ENCODE measurements at places on chromosomes 7 and 10. TPM values are rescaled to one million over a fixed set of nuclear protein-coding genes. Genes with fewer than 3 reads are reported as not detected.
A peak's percentile ranks its signal among the peaks of the same experiment; 100 is the strongest.

CLDN3 gene
- 11.6 TPM for total RNA-seq

XRCC2 gene
- total RNA-seq: 2.1 TPM

GOLGA7B gene
- 0.05 TPM for total RNA-seq

SUFU gene
- total RNA-seq: 8.1 TPM

CRYGN gene
- not detected for total RNA-seq

ANKRD61 gene
- not detected for total RNA-seq

PTPRE gene
- total RNA-seq: 9.9 TPM

CDC14C gene
- total RNA-seq: 0.05 TPM

DNA sequence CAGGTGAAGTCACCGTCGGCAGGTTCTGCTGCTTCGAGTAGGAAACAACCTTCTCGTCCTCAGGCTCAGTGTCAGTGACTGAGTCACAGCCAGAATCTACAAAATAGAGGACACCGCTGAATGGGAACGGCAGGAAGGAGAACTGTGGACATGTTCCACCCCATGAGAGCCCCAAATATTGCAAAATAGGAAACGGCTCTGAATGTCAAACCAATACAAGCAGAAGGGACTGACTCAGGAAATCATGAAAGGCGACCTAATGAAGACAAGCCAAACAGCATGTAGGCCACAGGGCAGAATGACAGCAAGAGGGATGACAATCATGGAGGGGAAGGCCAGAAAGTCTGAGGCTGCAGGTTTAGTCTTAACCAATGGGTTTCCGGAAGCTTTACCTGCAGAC is 63.5 kb downstream of the PIK3AP1 start:
- DNase-seq: no peak

GRCh38 chr10:99742701-99743100 is 10.7 kb downstream of the CUTC start:
- no peak for DNase-seq

DNA sequence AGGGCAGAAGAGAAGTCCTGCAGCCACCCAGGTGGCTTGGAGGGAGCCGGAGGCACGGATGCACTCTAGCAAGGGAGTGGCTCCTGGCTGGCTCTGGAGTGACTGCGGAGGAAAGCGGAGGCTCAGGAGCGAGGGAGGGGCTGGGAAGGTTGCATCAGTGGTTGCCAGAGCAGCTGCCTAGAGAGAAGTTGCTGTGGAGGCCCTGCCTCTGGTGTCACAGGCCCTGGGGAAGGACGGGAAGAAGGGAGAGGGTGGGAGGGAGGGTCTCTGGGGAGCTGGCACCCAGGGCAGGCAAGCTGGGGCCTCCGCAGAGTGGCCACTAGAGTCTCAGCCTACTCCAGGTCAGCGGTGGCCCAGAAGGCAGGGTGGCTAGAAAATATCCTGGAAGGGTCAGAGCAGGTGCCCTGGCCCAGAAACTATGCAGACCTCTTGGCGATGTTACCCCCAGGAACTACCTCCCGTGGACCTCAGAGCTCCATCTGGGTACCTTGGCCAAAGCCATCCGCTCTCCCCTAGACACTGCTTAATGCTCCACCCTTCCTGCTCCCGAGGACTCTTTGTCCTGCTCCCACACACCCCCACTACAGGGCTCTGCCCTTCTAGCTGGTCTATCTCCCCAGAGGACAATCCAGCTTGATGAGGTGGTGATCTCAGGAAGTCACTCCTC is 164.3 kb downstream of the NRF1 start:
- DNase-seq: no peak

DNA sequence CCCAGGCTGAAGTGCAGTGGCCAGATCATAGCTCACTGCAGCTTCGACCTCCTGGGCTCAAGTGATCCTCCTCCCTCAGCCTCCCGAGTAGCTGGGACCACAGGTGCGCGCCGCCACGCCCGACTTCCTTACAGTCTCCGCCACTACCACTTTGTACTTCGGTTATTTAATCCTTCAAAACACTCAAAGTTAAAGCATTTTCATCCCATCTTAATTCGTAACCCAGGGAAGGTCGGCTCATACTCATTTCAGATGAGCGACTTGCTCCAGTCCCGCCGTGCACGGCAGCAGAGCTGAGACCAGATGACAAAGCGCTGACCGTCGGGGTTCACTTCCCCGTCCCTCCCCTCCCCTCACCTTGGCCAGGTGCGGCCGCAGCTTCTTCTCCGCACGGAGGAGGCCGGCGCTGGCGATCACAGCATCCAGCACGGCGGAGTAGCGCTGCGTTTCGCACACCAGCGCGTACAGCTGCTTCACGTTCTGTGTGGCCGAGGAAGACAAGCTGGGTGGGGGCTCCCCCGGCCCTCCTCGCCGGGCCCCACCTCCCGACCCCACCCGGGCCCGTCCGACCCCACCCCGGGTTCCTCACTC is 457 bp downstream of the NSUN5 start:
- no peak for DNase-seq

DNA sequence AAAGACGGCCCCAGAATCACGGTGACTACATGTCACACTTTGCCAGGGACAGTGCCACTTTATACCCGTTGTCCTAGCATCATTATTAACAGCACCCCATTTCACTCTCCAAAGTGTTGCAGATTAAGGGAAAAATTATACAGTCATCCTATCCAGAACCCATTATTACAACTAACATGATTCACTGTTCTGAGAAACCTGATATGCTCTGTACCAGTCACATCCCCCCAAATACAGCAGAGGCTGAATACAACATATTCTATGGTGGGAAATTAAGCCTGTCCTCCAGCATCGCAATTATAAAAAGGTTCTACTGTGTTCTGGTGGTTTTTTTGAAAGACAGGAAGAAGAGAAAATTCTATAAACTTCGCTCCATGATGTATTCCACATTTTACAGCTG is 162.1 kb downstream of the JAZF1 start:
- DNase-seq: no peak

DNA sequence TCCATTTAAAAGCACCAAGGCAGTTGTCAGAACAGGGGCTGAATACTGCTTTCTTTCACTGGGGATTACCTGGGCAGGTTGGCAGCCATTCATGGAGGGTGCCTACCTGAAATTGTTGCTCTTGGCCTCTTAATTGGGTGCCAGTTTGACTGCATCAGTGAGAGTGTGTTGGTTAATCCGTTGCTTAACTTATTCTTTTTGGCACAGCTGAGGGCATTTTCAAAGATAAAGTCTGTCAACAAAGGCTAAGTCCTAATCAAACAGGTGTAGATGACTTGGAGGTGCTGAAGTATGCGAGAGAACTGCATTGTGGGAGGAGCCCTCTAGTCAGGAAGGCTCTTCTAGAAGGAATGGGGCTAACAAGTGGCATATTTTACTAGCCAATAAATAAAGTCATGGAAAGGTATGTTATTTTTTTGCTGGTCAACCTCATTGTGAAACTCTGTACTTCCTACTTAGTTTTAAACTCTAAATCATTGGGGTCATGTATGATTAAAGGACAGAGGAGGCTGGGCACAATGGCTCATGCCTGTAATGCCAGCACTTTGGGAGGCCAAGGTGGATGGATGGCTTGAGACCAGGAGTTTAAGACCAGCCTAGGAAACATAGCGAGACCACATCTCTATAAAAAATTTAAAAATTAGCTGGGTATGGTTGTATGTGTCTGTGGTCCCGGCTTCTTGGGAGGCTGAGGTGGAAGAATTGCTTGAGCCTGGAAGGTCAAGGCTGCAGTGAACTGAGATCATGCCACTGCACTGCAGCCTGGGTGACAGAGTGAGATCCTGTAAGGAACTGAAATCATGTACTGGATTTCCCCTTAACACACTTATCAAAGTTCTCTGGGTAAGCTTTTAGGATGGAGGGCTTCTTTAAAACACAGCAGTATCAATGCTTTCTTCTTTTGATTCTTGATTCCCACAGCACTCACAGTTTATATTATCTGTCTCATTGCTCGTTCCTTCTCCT is 134.1 kb downstream of the LRMDA start:
- DNase-seq: no peak

GRCh38 chr7:132817949-132818348 is 241.7 kb upstream of the PLXNA4 start:
- no peak for DNase-seq

DNA sequence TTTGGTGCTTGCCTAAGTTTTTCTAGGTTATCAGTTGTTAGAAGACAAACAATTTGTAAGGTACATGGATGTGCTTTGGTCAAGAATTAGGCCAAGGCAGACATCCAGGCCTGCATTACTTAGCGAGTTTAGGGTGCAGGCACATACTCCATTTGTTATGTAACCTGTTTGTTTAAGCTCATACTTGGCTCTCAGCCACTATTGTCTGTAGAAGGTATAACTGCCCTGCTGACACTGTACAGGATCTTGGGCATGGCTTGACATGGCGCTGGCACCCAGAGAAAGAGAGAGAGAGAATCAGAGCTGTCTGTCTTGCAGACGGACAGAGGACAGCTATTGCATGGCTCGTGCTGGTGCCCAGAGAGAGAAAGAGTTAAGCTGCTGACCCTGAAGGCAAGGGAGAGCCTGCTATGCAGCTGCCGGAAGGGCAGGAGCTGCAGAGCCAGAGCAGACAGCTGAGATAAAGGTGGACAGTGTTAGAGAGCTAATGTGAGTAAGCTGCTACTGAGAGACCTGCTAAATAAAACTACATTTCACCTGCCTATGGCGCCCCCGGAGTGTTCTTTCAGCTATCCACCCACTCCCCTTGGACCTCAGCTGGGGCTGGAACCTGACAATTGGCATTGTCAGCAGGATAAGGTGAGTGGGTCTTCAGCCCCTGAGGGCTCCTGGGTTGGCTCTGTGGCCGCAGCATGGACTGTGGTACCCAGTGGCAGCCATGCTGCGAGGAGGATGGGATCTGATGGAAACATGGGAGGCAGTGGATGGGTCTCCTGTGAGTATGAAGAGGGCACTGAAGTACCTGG is 120.9 kb upstream of the TMEM106B start:
- no peak for DNase-seq

DNA sequence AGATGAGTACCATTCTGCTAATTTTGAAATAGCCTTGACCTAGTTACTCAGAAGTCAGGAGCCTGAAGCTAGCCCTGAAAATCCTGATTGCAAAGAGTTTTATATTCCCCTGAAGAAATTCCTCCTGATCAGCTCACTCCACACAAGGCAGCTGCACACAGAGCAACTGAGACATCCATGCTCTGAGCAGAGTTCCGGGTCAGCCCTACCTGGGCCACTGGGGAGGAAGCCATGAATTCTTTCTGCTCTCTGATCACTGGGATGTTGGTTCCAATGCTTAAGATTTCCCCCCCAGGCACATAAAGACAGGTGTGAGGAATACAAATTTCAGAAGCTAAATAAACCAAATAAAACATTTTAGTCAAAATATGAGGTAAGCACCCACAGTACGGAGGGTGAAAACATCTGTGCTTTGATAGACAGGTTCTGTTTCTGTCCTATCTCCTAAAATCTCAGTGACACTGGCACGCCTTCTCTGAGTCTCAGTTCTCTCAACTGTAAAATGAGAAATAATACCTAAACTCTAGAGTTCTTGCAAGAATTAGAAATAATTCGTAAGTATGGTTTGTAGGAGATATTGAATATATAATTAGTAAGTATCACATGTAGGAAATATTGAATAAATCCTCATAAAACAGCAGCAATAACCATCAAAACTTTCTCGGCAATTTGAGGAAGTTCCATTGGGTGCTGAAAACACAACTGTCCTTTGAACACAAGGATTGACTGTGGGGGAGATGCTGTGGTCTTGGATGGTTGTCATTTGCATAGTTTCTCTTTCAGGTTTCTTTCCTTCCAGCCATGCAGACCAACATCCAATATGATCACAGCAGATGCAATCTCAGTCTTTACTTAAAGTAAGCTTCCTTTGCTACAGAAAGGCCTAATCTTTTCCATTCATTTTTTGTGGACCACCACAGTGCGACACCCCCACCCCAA is 133.0 kb upstream of the TNS3 start:
- DNase-seq: no peak

DNA sequence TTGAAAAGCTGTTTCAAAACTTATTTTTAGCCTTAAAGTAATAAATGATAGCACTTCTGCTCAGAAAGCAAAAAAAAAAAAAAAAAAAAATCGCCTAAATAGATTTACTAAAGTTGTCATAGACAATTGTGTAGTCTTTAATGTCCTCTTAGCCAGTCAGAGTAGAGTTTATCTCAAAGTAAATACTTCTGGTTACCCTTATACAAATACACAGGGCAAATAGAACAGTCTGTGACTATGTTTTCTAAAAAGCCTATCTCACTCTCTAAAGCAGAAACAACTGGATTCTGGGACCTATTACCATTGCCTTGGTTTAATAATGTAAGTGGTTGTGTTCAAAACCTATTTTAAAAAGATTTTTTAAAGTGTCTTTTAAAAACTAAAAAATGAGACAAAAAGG is 156.2 kb upstream of the THSD7A start:
- no peak for DNase-seq

DNA sequence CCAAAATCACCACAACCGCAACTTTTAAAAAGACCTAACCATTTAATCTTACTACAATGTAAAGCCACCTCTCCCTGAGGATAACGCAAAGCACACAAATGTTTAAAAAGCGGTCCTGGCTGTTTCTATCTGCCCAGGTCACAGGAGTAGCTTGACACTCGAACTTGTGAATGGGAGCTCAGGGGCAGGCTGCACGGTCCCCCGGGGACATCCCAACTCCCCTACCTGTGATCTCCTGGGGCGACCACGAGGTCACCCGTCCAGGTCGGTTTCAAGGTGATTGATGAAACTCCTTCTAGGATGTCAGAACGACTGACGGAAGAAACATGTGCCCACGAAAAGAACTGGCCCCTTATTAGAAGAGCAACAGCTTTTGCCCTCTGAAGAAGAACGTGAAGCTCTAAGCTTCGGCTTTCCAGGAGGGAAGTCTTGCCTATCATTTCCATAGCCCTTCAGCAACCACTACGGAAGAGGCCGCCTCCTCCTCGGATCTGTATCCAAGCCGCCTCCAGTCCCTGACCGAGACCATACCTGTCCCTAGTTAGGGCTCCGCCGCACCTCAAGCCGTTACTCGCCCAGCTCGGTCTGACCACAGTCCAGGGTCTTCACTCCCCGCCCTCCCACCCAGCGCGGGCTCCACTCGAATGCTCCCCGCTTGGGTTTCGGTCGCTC is 459 bp downstream of the CYCS start:
- DNase-seq: peak; percentile 10

DNA sequence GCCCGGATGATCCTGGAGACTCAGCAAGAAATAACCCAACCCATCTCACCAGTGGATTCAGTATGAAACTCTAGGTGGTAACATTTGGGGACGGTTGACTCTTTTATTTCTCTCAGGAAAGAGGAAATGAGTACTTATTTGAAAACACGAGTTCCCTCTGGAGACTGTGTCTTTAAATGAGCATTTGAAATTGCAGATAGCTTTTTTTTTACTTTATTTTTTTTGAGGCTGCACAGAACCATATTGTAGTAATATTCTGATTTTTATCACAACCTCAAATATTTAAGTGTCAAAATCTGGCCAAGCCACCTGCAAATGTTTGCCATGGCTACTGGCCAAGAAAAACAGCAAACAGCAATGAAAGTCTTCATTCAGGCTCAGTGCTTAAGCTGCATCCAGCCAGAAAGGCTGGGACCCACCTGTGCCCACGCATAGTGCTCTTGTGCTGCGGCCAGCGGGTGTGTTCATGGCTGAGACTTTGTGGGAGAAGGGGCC is 160.8 kb downstream of the CREB5 start:
- DNase-seq: peak; percentile 67

DNA sequence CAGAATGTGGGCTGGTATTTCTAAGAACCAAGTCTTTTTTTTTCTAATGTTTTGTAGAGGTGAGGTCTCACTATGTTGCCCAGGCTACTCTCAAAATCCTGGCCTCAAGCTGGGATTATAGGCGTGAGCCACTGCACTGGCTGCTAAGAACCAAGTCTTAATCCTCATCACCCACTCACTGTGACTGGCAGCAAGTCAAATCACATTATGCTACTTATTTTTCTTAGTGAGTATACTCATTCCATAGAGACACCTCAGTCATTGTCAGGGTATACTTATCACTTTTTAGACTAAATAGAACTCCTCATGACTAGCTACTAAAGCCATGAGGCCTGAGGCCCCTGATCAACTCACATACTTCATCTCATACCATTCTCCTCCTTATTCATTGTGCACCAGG is 116.1 kb downstream of the STRA8 start:
- no peak for DNase-seq
